ENCODE measurements at places on chromosomes 5 and 9. TPM values are rescaled to one million over a fixed set of nuclear protein-coding genes. Genes with fewer than 3 reads are reported as not detected.

The HTR1A gene
- total RNA-seq, result not detected

The TAF11L5 gene
- total RNA-seq, result not detected

The STING1 gene
- total RNA-seq, result 2.8 TPM

The ORM2 gene
- not detected for total RNA-seq

The DRD1 gene
- total RNA-seq, result not detected

The ADAMTS12 gene
- not detected for total RNA-seq

The DMRT2 gene
- 0.53 TPM for total RNA-seq

The ELAVL2 gene
- total RNA-seq, result 0.26 TPM

The MACIR gene
- total RNA-seq, result 11.6 TPM

The UBAC1 gene
- total RNA-seq, result 38.5 TPM

The NFIL3 gene
- 31.3 TPM for total RNA-seq

The PALM2AKAP2 gene
- 5.0 TPM for total RNA-seq

The PTPN3 gene
- total RNA-seq, result 14.2 TPM

The CMYA5 gene
- total RNA-seq, result 0.77 TPM

The CD72 gene
- total RNA-seq, result 0.90 TPM

The OLFML2A gene
- total RNA-seq, result 6.3 TPM

The KLF4 gene
- 33.7 TPM for total RNA-seq

The MYOZ3 gene
- total RNA-seq, result not detected

The ALDH7A1 gene
- 46.7 TPM for total RNA-seq

The ATG10 gene
- 12.7 TPM for total RNA-seq
